GDM1 (cell line): ENCODE measurements at places on chromosomes 7 and 10.

GRCh38 chr7:159121068-159121467, 23.6 kb downstream of the VIPR2 start:
- DNase-seq = no peak

GRCh38 chr7:157488281-157488680, 151.5 kb downstream of the DNAJB6 start:
- no peak for DNase-seq

DNA sequence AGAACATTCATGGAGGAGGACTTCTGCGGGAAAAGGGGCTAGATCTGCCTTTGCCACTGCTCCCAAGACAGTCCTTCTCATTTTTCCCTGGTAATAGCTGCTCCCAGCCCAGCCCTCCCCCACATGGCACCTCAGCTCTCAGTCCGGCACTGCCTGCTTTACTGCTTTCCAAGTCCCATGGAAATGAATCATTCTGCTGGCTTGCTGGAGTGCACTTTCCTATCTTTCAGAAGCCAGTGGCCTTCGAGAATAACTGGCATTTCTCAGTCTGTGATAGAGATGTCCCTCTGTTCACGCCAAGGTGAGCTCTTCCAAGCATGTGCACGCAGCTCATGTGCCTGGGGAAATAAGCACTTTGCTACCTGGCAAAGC, 61.4 kb downstream of the SYPL1 start:
- DNase-seq = no peak

DNA sequence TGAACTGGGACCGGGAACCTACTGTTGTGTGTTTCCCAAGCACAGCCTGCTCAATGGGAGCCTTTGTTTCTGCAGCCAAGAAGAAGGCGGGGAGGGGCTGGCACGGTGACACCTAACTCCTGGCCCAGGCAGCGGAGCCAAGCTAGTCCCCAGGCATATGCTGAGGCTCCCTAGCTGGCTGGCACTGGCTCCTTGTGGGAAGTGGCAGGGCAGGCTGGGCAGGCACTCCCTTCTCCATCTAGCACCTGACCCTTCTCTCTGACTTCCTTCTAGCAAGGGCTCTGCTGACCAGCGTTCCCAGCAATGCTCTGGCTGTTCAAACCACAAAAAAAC, 325.0 kb downstream of the PLXNA4 start:
- no peak for DNase-seq

- DNase-seq = no peak
Measured at GRCh38 chr7:89687211-89687610, 467.1 kb upstream of the STEAP1 start.
